ENCODE measurements at places on chromosomes 3 and 15.

DNA sequence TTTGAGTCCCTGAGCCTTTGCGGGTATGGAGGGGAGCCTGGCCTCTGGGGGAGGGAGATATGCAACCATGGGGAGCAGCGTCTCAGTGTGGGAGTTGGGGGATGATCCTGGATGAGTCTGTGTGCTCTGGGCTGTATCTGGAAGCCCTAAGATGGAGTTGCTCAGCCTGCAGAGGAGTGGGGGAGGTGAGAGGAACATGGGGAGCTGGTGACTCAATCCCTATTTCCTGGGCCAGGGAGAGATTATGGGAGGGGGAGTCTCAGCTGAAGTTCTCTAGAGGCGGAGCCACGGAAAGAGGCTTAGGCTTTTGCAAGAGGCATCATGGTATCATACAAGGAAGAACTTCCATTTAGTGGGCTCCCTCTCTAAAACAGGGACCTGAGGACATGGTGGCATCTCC lies 59.5 kb upstream of the TMEM115 start:
- DNase-seq: no peak

DNA sequence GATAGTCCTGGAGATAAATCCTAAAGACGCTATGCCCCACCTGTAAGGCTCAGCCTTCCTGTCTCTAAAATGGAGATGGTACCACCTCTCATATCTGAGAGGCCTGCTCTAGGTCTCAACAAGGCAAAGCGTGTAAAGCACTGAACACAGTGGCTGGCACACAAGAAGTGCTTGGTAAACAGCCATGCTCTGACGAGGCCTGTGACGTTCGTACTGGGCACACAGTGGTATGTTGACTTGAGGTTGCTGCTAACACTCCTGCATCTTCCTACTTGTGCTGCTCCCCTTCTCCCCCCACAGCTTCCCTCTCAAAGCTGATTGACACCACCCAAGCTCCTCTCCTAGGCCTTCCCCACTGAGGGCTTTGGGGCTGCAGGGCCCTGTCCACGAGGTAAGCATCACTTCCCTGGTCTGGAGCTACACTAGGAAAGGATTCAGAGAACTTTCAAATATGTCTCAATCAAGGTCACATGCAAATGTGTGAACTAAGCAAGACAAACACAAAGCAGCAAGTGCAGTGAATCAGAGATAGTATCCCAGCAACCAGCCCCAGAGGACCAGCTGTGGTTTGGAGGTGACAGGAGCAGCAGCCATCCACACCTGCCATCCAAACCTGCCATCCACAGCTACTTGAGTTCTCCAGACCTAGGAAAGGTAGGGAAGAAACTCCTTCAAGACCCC lies 177.5 kb downstream of the STT3B start:
- DNase-seq: no peak

DNA sequence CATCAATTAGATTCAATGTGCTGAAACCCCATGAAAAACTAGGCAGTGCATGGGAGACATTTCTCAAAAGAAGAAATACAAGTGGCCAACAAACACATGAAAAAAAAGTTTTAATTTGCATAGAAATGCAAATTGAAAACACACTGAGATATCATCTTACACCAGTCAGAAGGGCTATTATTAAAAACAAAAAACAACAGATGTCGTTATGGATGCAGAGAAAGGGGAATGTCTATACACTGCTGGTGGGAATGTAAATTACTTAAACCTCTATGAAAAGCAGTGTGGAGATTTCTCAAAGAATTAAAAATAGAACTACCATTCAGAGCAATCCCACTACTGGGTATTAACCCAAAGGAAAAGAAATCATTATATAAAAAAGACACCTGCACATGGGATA lies 98.7 kb downstream of the CCNL1 start:
- no peak for DNase-seq

GRCh38 chr3:48402281-48402732 lies 27.6 kb downstream of the PLXNB1 start:
- no peak for DNase-seq

DNA sequence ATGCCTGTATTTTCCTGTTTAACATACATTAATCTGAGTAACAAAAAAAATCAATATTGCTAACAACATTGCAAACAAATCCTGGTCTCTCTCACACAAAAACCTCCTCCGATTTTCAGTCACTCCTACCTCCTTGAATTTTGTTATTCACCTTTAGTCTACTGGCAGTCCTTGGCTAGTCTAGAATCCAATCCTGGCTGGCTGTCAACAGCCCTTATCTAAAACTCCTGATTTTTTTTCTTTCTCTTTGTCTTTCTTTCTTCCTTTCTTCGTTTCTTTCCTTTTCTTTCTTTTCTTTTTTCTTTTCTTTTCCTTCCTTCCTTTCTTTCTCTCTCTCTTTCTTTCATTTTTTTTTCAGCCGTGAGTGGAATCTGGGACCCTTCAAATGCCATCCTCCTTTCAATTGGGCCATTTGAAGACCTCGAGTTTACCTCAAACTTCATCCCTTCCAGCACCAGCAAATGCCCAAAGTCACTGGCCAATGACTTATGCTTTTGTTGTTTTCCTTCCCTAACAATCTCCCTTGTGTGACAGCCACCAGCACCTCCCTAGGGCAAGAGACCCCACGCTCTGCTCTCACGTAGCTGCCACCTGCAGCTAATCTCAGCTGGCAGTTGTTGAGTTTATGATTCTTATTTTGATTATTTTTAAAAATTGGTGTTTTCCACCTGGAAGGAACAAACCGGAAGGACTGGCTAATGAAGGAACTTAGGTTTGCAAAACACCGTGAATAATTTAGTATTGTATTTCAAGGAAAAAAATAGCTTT lies 6.8 kb upstream of the ONECUT1 start:
- no peak for DNase-seq

DNA sequence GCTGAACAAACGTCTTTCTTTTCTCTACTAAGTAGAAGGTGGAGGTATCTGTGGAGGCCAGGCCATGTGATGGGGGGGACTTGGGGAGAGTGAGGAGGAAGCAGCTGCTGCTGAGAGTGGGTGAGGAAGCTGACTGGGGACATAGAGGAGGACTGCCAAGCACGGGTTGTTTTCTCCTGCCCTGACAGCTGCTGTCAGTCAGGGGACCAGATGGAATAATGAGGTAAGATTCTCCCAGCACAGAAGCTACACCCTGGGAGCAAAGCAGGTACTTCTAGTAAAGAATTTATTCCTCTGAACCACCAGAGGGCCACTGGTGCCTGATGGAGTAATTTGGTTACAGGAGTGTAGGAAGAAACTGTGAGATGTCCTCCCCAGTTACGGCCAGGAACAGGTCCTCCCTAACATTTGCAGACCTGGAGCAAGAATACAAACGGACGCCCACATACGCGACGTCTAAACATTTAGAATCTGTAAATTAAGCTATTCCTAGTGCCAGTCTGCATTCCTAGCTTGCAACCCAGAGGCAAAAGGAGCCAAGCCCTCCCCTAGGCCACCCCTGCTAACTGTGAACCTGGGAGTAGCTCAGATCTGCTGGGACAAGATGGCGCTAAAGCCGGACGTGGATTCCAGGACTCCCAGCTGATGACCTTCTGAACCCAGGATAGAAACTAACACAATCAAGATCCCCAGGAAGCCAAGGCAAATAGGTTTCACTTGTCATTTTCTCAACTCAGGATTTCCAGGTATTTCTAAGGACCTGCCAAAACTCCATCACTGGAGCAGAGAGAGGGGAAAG lies 14.8 kb downstream of the CRYGS start:
- no peak for DNase-seq

DNA sequence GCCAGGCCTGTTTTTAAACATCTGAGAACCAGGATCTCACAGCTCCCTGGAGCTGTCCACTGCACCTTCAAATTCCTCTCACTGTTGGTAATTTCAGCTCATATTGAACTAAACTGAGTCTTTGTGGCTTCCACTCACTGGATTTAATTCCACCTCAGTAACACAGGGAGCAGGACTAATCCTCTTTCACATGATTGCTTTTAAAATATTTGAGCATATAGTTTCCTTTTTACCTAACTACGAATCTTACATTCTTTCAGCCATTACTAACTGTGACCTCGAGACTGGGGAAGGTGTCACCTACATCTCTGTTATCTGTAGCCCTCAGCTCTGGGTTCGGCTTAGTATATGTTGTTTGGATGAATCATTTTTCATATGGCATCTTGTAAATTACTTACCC lies 194.3 kb upstream of the C2CD4B start:
- no peak for DNase-seq

GRCh38 chr15:72472992-72473610 lies 1.0 kb upstream of the ARIH1 start:
- no peak for DNase-seq

DNA sequence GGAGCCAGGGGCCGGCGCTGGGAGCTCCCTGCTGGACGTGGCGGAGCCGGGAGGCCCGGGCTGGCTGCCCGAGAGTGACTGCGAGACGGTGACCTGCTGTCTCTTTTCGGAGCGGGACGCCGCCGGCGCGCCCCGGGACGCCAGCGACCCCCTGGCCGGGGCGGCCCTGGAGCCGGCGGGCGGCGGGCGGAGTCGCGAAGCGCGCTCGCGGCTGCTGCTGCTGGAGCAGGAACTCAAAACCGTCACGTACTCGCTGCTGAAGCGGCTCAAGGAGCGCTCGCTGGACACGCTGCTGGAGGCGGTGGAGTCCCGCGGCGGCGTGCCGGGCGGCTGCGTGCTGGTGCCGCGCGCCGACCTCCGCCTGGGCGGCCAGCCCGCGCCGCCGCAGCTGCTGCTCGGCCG lies 1.5 kb downstream of the SMAD6 start:
- no peak for DNase-seq

DNA sequence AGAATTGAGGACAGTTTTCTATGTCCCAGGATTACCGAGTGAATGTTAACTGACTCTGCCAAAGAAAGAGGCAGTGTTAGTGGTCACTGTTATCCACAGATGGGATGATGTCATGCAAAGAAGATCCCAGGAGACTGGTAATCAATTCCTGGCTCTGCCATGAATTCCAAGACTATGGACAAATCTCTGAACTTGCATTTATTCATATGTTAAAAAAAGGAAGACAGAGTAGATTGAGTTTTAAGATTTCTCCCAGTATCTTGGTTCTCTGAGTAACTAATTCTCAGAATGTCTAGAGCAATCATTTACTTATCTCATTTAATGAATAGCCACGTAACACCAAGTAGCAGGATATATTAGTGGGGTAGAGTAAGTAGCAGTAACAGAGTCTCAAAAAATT lies 11.5 kb upstream of the MAP3K13 start:
- DNase-seq: no peak

GRCh38 chr3:112531358-112531781 lies 30.4 kb downstream of the ATG3 start:
- DNase-seq: no peak

DNA sequence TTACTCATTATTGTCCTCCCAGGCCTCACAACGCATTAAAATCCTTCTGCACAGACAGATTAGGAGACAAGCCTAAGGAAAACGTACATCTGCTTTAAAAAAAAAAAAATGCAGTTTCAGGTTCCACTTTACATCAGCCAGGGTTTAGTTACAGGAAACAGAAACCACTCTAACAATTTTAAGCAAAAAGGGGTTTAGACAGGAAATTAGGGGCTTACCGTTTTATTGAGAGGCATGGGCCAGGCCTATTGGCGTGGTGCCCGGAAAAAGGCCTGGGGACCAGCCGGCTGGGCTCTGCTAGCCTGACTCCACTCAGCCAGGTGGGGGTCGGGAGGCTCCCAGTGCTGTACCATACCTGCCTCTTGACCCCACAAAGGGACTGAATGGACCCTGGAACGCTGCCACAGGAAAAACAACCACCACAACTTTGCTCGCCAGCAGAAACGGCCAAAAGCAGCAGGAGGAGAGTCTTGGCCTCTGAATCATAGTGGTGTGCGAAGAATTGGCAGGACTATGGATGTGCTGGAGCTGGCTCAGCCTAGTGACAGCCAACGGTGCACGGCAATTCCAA lies 124.3 kb downstream of the CHSY1 start:
- peak; percentile 24 for DNase-seq

- DNase-seq: no peak
These were observed 125.7 kb downstream of the STAG1 start for GRCh38 chr3:136626493-136626892.

DNA sequence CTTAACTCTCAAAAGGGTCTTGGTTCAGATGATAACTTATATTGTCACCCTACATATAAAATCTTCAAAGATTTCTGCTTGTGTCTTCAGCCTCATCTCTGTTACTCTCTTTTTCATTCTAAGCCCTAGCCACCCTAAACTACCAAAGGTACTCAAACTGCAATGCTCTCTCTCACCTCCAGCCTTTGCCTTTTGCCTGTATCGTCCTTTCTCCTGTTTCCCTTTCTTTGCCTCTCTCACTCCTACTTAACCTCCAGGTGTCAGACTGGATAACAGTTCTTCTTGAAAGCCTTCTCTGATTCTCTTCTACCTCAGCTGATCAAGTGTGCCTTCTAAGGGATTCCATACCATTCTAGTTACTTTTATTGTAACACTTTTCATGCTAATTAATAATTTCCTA lies 149.8 kb downstream of the SERPINI1 start:
- DNase-seq: no peak

- no peak for DNase-seq
These were observed 194.7 kb downstream of the NEK10 start for GRCh38 chr3:27174530-27174929.

DNA sequence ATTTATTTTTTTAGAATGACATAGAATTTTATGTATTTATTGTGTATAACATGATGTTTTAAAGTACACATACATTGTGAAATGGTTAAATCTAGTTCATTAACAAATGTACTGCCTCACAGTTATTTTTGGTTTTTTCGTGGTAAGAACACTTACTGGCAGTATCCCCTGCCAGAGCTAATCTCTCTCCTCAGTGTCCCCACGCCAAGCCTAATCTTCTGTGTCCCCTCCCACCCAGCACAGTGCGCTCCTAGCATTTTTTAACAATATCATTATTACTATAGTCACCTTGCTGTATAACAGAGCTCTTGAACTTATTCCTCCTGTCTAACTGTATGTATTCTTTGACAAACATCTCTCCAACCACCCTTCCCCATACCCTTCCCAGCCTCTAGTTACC lies 333.2 kb downstream of the GABRB3 start:
- no peak for DNase-seq

DNA sequence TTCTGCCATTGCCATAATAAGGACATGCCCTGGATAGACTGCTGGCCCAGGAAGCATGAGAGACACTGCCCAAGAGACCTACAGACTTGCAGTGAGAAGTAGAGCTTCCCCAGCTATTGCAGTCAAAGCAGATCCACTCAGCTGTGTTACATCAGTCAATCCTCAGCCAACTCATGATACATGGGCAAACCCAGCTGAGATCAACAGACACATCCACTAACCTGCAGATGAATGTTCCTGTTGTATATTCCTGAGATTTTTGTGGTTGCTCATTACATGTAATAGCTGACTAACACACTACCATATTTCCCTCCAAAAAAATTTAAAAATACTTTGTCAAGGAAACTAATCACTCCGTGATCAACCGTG lies 68.6 kb downstream of the DCLK3 start:
- no peak for DNase-seq

DNA sequence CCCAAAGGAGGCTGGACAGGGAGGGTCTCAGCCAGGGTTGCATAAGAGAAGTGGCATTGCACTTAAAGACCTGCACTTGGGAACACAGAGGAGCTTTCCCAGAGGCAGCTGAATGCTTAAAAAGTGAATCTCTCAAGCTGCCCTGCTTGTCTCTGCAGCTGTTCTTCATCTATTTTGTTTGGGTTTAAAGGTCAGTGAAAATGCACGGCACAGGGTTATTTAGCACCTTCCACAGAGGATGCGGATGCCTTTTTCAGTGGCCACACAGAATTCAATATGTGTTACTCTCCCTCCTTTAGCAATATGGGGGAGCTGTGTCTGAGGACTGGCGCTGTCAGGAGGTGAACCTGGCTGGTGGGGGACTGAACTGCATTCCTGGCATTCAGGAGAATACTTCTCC lies 22.7 kb upstream of the CTNNB1 start:
- DNase-seq: no peak
